Esophagus (tissue), 2 donors: ENCODE measurements at places on chromosomes 6 and 20. TPM values are rescaled to one million over a fixed set of nuclear protein-coding genes. Genes with fewer than 3 reads are reported as not detected.

Gene SLA2
- 0.55 TPM for polyA plus RNA-seq

Gene HLA-G
- polyA plus RNA-seq = 0.07 TPM

Gene SLC25A27
- 25.0 TPM for polyA plus RNA-seq

Gene KCNK16
- polyA plus RNA-seq = not detected

Gene BPIFB1
- polyA plus RNA-seq = 1.4 TPM
